ENCODE measurements at places on chromosomes 4 and X. TPM values are rescaled to one million over a fixed set of nuclear protein-coding genes. Genes with fewer than 3 reads are reported as not detected.
A peak's percentile ranks its signal among the peaks of the same experiment; 100 is the strongest.

The PABPC1L2A gene
- not detected for polyA plus RNA-seq

DNA sequence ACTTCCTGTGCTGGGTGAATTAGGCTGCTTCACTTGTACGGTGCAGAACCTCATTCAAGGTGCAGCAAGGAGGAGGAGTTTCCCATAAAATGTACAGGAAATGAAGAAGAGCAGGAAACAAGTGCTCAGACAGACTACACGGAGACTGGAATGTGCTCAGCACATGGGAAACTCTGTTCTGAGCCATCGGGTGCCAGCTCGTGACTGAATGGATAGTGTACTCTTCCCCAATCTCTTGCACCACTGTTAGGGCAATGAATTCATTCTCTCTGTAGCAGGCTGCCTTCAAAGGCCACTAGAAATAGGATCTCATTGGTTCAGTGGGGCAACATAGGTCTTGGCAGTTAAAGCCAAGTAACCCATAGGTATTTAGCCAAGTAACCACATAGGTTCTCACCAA is 200.0 kb upstream of the LDB2 start:
- DNase-seq = no peak

GRCh38 chr4:155781249-155781831 is 22.5 kb downstream of the GUCY1B1 start:
- DNase-seq = no peak

The ELOVL6 gene
- polyA plus RNA-seq = 12.0 TPM

The PAPSS1 gene
- 75.0 TPM for polyA plus RNA-seq

The N4BP2 gene
- polyA plus RNA-seq = 20.0 TPM

DNA sequence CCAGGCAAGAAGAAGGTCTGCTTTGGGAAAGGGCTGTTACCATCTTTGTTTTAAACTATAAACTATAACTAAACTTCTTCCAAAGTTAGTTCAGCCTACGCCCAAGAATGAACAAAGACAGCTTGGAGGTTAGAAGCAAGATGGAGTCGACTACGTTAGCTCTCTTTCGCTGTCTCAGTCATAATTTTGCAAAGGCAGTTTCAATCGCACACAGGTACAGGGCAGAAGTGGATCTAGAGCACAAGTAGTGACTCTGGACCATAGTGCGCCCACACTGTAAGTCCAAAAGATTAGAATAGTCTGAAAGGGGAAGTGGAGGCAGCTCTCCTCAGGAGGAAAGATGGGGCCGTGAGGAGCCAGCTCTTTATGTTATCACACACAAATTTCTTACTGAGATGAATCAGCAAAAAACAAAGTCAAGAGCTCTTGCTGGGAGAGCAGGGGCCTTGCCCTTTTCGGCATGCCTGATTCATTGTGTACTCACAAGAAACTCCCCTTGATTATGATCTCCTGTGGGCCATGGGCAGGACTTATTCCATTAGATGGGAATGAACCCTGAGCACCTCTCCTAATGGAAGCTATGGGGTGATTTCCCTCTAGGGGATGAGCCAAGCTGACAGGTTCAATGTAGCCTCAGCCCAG is 58.6 kb downstream of the FUNDC1 start:
- no peak for DNase-seq

The MAOB gene
- 11.5 TPM for polyA plus RNA-seq

DNA sequence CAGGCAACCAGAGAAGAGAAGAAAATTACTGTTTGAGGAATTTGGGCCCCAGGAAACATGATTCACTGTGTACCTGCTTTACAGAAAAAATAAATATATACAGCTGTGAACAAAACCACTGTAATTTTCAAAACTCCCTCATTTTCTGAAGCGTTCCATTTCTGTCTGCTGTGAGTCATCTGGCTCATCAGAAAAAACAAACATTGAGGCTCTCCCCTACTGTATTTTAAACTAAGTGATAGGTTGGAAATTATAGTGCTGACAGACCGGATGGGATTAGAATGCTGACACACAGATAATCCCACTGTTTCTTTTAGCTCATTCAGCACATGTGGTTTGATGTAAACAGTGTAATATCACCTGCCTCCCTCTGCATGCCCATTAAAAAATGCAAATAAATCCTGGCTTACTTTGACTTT is 847.0 kb downstream of the TRIML1 start:
- DNase-seq = peak; percentile 4

- DNase-seq = no peak
Measured at GRCh38 chr4:42235304-42236021, 83.0 kb upstream of the BEND4 start.

DNA sequence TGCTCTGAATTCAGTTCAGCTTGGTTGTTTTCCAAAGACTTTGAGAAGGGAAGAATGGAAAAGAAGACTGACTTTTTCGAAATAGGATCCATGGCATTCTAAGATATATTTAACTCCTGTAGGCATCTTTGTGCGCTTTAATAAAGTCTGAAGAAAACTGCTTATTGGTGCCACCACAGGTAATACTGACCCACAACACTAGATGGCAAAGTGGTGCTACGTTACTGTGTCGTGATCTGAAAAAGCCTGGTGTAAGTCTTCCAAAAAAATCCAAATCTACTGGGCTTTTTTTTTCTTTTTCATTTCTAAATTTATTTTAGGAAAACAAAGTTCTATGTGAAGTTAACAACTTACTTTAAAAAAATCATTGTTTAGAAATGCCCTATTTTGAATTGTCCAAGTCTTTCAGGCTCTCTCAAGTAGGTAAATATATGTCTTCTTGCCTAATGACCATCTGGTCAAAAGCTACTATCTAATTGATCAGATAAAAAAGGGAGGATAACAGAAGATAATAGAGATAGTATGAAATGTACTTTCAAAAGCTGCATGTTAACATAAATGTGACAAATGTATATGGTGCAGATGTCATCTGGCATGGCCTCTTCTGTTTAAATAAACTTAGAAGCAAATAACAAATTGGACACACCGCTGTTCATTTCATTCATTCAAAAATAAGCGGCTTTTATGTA is 47.0 kb upstream of the MID1IP1 start:
- DNase-seq = no peak

DNA sequence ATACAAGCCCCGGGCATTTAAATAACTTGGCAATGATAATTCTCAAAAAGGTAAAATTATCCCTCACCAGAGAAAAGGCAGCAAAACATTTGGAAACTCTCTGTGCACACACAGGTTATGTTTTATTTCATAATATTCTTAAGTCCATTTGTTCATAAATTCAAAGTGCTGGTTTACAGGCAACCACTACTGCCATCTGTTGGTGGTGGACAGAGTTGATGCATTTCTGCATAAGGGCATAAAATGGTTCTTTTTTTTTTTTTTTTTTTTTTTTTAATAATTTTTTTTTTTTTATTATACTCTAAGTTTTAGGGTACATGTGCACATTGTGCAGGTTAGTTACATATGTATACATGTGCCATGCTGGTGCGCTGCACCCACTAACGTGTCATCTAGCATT is 31.5 kb upstream of the IL21 start:
- DNase-seq = no peak

DNA sequence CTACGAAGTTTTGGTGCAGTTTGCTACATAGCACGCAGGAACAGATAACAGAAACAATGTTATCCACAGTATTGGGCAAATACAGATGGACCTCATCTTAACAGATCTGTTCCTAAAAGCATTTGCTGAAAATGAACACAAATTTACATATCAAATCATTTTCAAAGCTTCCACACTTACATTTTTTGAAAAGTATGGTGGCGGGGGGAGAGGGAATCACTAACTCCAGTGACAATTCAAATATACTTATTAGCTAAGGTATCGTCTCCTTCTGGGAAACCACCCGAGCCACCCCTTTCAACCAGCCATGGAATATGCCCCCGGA is 175.0 kb downstream of the NSUN7 start:
- DNase-seq = no peak

DNA sequence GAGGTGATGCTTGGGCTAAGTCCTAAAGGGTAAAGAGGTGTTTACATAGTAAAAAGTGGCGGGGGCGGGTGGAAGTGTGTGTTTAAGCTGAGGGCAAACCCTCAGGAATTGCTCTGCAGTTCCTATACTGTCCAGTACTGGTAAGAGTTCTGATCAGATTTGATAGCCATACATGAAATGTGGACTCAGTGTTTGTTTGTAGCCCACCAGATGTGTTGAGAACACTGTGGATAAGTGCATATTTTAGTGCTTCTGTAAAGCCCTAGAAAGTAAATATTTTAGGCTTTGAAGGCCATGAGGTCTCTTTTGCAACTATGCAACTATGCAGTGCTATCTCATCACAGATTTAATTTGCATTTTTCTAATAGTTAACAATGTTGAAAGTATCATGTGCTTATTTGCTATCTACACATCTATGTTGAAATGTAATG is 80.7 kb upstream of the EOLA2 start:
- no peak for DNase-seq

- DNase-seq = peak; percentile 32
Measured at GRCh38 chr4:159229164-159229563, 126.3 kb downstream of the RAPGEF2 start.

DNA sequence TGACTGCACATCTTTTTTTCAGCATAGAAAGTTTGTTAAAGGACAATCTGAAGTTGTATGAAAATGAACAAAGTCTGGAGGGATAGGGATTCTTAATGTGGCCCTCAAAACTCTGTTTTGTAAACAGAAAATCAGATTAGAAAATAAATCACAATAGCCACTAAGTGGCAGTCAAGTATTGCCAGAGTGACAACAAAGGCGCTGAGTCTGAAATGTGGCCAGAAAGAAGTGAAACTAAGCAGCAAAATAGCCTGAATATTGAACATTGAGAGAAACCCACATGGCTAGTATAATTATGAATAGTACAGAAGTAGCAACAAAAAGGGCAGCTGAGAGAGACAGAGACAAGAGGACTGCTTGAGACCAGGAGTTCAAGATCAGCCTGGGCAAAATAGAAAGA is 81.1 kb upstream of the CT45A1 start:
- DNase-seq = no peak

DNA sequence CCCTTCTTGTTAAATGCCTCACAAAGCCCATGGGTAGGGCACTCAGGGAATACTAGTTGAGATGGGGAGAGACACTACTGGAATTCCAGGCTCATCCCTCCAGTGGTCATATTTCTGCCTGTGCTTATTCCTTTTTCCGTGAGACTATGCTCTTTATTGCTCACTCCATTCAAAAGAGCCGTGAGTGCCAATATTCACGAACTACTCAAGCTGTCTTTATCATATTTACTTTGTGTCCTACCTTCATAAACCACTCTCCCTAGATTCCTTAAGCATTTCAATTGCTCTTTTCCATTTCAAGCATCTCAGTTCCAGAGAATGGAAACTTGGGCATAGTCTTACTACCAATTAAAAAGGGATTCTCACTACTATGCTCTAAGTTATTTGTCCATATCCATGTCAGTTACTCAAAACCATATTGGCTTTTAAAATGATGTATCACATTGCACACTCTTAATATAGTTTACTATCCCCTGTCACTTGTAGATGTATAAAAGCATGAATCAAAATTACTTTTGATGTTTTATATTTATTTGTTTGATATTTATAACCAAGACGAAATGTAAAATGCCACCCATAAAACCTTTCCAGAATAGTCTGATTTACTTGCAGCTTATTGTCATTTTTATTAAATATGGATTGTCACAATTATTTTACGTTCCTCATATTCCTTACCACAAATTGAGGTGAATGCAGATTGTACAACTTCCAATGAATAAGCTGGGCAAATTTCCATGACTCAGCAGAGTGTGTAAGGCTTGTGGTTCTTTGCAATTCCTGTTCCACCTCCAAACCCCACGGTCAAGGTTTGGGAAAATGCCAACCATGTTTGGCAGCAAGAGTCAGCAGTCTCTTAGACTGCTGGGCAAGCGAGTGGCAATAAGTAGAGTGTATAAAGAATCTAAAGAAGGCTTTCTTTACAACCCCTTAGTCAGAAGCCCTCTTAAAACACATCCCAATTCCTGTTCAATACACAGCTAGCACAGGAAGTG is 24.4 kb downstream of the ENOX2 start:
- DNase-seq = no peak

DNA sequence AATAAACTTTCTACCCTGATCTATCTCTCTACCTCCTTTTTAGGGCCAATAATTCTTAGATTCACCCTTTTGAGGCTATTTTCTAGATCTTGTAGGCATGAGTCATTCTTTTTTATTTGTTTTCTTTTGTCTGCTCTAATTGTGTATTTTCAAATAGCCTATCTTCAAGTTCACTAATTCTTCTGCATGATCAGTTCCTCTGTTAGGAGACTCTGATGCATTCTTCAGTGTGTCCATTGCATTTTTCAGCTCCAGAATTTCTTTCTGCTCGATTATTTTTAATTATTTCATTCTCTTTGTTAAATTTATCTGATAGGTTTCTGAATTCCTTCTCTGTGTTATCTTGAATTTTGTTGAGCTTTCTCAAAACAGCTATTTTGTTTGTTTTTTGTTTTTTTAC is 11.3 kb downstream of the CXorf58 start:
- no peak for DNase-seq

GRCh38 chr4:53844133-53844532 is 220.3 kb downstream of the CHIC2 start:
- no peak for DNase-seq

The SYNPO2 gene
- 2.8 TPM for polyA plus RNA-seq

DNA sequence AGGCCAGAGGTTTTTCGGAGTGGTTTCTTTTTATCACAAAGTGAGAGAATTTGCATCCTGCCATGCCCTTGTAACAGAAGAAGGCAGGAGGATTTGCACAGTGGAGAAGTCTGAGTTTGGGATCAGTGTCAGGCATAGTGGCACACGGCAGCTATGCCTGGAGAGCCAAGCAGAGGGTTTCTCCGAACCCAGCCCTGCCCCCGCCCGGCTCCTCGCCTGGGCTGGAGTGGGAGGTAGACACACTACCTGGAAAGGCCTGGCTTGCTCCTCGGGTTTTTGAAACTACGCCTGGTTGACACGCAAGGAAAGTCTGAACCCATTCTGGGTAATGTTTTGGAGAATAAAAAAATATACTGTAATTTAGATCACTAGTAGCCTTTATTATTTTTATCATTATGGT is 1653.6 kb upstream of the TENM3 start:
- no peak for DNase-seq

DNA sequence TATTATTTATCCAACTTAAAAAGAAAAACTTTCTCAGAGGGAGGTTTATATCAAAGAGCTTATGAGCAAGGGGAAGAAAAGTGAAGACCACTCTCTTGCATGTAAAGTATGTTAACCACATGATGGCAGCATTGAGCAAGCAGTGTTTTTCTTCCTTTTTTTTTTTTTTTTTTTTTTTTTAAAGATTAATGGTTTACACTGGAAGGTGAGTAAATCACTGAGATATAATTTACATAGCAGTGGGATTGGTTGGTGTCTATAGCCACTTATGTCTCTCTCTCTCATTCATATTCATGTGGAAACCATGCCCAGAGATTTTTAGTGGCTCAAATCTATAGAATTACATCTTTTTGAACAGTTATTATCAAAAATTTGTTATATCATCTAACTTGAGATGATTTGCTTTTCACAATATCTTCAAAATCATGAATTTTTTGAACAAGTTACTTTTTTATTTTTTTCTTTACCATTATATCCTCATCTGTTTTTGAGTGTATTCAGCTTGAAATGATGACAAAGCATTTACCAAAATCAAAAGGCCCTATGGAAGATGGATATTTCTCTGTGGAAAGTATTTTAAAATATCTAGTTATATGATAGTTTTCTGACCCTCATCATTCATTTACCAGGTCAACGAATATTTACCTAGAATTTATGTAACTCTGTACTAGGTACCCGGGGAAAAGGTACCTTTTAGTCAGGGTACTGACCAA is 31.6 kb downstream of the MTHFD2L start:
- peak; percentile 53 for DNase-seq

Data from left lung (tissue), 14 donors.